ENCODE measurements at places on chromosomes 5 and 9.

DNA sequence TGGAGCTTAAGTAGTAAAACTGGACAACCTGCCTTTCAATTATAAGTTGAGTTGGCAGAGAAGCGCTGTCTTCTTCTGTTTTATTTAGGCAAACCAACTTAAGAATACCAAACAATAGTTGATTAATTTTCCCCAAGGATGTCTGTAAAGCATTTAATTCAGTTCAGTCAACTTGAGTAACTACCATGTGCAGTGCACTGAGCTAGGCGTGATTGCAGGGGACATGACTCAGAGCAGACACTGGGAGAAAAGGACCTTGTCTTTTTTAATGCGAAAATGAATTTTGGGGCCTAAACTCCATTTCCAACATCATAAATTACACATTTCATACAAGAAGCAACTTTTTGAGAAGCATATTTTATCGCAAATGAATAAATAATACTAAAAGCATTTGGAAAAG, 66.3 kb downstream of the FBXL7 start:
- DNase-seq: no peak

DNA sequence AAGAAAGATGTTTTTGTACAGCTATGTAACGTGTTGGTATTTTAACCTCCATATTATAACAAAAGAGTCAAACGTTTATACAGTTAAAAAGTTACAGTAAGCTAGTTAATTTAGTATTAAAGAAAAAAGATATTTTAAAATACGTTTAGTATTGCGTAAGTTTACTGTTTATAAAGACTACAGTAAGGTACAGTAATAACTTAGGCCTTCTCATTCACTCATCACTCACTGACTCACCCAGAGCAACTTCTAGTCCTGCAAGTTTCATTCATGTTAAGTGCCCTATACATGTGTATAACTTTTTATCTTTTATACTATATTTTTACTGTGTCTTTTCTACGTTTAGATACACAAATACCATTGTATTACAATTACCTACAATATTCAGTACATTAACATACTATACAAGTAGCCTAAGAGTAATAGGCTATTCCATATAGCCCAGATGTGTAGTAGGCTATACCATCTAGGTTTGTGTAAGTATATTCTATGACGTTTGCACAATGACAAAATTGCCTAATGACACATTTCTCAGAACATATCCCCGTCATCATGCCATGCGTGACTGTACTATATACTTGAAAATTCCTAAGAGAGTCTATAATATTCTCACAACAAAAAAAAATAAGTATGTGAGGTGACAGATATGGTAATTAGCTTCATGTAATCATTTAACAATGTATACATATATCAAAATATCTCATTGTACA, 33.8 kb downstream of the ERP44 start:
- no peak for DNase-seq

- no peak for DNase-seq
These were observed 552.4 kb downstream of the PDE4D start for GRCh38 chr5:59341155-59341554.

GRCh38 chr5:104172976-104173375, 610.4 kb upstream of the NUDT12 start:
- DNase-seq: no peak

GRCh38 chr9:125745018-125745417, 2.2 kb upstream of the PBX3 start:
- DNase-seq: no peak

GRCh38 chr5:39520232-39520572, 95.4 kb upstream of the DAB2 start:
- DNase-seq: peak; percentile 85

GRCh38 chr5:98568336-98568735, 205.1 kb upstream of the RGMB start:
- DNase-seq: no peak

- DNase-seq: no peak
These were observed 27.1 kb downstream of the KCNMB1 start for GRCh38 chr5:170362102-170362501.

DNA sequence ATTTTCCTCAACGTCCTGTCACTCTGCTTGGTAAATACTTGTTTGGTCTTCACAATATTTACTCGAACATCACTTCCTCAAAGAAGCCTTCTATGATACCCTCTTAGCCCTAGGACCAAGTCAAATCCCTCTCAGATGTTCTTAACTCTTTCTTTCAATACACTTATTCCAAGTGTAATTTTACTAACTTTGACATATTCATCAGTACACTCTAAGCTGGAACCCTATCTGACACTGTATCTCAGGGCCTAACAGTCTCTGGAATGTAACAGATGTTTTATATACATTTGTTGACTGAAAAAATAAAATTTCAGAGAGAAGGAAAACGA, 19.6 kb downstream of the SIL1 start:
- DNase-seq: no peak

- DNase-seq: no peak
These were observed 46.9 kb downstream of the TSPAN17 start for GRCh38 chr5:176694146-176694545.

GRCh38 chr5:148042881-148043280, 20.9 kb upstream of the SPINK5 start:
- DNase-seq: no peak

- no peak for DNase-seq
These were observed 36.7 kb downstream of the RGMB start for GRCh38 chr5:98810206-98810605.

GRCh38 chr5:36240779-36241630, 720 bp downstream of the NADK2 start:
- DNase-seq: peak; percentile 78

- DNase-seq: no peak
These were observed 6.4 kb upstream of the ABLIM3 start for GRCh38 chr5:149134778-149135500.

DNA sequence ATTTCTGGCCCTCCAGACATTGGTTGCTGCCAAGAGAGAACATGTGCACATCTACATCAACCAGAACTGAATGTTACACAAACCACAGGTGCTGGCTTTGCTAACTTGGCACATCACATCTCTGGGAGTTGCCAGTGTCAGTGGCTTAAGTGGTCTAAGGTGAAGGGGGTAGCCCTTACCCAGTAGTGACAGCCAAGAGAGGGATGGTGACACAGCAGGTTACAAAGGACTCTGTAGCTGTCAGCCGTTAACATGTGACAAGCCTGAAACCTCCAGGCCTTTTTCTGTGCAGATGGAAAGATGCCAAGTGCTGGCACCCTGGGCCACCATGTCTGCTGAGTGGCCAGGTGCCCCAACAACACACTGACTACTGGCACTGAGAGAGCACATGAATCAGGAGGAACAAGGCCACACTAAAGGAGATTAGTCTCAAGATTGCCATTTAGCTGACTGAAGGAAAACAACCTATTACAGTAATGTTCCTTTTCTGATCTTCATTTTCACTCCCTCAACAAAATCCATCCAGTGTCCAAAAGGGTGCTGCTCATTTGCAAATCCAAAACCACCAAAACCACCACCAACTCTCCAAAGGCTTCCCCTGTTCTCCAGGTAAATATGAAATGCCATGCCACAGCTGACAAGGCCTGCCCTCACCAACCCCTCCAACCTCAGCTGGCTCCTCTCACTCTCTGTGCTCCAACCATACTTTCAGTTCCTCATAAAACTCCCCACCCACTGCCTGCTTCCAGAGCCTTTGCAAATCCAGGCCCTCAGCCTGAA, 20.2 kb downstream of the SIL1 start:
- no peak for DNase-seq

DNA sequence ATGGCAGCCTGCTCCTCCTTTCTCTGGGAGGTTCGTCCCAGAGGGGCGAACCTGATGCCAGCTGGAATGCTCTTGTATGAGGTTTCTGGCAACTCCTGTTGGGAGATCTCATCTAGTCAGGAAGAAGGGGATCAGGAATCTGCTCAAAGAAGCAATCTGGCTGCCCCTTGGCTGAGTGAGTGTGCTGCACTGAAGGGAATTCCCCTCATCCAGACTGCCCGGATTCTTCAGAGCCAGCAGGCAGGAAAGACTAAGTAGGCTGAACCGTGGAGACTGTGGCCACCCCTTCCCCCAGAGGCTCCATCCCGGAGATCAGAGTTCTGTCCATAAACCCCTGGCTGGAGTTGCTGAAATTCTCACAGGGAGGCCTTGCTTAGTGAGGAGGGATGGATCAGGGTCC, 476.0 kb downstream of the CSNK1G3 start:
- DNase-seq: no peak

DNA sequence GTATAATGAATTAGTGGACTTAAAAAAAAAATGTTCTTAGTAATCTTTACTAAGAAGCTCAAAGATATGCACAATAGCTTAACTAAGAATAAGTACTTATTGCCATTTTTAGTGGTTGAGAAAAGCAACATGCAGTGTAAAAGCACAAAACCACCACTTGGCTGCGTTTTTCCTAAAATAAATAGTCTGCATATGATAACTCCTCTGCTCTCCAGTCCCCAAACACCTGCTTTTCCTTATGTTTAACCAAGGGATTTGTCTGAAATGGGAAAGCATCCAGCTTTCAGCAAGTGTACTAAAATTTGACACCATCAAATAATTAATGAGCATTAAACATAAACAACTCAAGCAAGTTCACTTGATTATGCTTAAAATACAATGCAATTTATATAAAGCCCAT, 41.4 kb downstream of the PSIP1 start:
- no peak for DNase-seq

DNA sequence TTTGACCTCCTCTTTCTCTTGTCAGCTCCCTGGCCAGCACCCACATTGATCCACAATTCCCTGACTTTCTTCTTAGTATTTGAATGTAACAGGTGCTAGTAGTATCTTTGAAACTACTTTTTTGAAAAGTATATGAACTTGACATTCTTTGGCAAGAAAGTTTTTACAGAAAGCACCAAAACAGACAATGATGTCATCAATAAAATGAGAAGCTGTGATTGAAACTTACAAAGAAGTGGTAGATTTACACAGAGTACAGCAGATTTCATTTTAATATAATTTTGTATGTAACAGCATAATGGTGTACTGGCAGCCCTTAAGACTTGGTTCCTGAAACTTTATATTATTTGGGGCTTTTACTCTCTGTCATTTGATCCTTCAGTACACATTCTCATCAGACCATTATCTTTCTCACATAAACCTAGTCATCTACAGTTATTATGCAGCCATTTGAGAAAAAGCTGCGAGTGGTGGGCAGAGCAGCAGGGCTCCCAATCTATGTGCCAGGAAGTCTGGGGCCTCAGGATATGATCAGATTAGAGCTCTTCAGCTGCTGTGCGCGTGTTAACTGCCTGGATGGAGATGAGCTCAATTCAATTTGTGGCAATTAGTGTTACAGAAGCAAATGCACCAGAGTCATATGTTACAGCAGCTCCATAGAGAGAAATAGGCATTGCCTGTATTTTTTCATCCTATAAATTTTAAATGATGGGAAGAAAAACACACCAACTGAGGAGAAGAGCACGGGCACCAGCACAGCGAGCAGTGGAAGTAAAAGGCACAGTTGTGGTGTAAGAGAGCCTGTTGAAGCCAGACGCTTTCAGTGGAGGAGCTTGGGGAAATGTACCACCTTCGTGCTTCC, 126.1 kb downstream of the STARD4 start:
- DNase-seq: no peak

GRCh38 chr9:95574176-95574575, 57.4 kb upstream of the PTCH1 start:
- no peak for DNase-seq

DNA sequence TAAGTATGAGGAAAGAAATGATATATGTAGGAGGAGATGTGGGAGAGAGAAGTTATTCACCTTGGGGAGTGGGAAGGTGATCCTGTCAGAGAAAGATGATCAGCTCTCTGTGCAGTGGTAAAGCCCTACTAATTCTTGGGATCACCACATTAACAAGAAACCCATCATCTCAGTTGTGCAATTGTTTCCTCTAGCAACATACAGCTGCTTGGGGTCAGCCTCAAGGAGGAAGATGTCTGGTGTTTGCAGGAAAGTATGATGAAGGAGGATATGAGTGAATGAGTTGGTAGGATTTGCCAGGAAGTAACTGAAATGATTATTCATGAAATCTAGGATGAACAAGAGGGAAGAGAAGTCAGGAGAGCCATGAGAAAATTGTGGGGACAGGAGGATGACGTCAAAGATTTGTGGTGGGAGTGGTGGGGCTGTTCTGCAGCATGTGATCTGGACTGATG, 50.1 kb downstream of the TNFSF8 start:
- no peak for DNase-seq

DNA sequence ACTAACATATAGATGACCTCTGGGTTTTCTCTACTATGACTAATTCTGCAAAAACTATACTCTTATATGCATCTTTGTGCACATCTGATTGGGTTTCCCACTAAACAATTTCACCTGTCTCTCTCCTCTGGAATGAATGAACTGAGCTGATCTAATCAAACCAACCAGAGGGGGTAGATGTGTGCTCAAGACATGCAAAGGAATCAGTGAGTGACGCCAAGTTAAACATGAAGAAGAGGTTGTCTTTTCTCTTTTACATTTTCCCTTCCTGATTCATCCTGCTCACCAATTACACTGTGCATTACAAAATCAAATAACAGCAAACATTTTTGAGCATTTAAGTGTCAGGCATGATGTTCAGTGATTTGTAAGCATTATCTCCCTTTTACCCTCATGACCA, 29.6 kb upstream of the GRXCR2 start:
- no peak for DNase-seq

DNA sequence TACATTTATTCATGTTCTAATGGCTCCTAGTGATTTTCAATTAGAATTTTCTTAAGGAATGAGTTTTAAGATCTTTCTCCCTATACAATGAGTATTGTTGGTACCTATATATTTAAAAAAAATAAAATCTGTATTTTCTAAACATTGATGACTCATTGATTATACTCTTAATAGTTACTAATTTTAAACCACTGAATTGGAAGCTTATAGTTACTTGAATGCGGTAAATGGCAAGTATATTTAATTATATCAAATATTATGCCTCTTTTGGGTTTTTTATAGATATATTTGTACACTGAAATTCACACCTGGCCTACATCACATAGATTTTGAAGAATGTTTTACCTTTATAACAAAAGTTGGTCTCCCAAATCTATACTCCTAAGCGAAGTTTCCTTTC, 38.9 kb upstream of the ALDH1A1 start:
- DNase-seq: no peak

DNA sequence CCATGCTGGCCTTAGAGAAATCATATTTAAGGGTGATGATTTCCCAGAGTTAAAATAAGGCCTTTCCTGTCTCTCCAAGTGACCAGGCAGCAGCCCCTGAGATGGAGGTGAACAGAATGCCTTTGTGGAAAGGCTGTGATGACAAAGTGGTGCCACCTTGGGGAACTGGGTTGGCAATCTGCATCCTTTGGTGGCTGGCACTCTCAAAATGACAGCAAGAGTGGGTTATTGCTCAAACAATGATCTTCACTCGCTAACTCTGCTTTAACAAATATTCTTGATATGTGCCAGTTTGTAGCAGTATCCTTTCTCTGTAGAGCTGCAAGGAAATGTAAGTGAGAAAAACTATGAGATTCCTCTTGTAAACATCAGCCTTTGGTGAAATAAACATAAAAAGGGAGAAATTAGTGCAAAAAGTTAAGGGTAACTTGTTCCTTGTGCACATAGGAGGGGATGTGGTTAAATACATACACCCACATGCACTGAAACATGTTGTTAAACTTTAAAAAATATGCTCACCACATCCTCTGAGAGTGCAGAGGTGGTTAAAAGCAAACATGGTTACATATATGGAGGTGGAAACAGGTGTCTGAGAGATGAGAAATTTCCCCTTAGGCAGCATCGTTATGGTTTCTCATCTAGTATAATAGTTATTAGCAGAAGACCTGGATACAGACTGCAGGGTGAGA, 373.4 kb upstream of the CTNND2 start:
- DNase-seq: no peak

GRCh38 chr9:126667190-126668055, 53.7 kb downstream of the LMX1B start:
- no peak for DNase-seq
